Muscle of back (tissue), 13 donors: ENCODE measurements at places on chromosomes 7 and 10.

- no peak for DNase-seq
Measured at GRCh38 chr10:69500864-69501468, 49.7 kb downstream of the TSPAN15 start.

GRCh38 chr10:62764011-62764410 is 40.5 kb upstream of the ADO start:
- no peak for DNase-seq

- no peak for DNase-seq
Measured at GRCh38 chr7:86785641-86786040, 141.9 kb downstream of the GRM3 start.

DNA sequence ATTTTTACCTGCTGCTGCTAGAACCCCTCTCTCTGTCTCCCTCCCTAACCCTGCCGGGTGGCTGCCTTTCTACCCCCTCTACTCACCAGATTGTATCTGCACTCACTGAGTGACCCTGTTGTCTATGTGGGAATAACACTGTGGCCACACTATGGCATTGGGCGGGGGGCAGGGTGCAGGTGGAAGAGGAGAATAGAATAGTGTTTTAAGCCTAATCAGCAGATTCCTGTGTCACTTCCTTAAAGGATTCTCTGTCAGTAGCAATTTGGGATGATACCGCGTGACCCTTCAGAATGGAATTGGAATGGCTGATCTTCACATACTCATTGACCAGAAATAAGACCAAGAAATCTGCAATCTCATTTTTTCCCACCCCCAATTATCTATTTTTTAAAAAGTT is 67.1 kb upstream of the ANKRD1 start:
- DNase-seq: no peak

DNA sequence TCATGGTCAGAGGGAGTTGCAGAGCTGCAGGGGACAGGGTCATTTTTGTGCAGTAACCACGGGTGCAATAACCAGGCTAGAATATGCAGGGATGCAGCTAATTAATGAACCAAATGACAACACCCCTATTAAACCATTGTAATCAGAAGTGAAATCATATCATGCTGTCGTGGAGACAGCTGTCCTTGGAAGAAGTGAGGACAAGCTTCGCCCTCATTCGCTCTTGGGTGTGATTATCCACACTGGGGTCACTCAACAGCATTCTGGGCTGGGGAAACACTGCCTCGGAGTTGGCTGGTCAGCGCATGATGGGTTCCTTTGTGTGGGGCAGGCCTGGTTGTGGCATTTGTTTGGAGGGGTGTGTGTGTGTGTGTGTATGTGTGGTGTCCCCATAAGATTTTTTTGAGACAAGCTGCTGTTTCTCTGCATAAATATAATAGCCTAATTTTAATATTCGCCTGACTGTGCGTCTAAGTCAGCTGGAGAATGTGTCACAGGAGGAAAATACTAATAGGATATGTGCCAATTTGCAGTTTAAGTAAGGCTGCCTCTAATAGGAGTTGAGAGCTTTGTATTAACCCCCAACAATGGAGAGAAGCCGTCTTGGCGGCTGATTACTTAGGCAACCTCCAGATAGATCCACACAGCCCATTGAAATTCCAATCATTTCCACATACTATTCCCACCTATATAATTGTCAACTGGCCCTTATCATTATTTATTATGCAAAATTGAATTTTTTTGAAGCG is 149.4 kb downstream of the DNAJB6 start:
- DNase-seq: no peak

GRCh38 chr10:97676770-97677581 is 10.1 kb downstream of the AVPI1 start:
- DNase-seq: no peak

DNA sequence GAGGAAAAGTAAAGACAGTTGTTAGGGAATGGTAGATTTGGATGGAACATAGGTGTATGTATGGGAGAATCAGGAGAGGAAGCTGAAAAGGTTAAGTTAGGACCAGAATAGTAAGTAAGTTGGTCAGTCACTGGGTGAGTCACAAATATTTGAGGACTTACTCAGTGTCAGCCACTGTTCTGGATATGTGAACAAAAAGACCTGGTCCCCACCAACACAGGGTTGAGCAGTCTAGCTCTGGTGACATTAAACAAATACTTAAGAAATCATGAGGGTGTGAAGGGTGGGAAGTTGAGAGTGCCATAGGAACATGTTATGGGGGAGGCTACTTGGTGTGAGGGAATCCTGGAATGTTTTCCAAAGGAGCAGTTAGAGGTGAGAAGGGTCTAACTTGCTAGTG is 246.9 kb downstream of the PTEN start:
- no peak for DNase-seq

- no peak for DNase-seq
Measured at GRCh38 chr10:96074776-96075175, 31.4 kb downstream of the CCNJ start.

- no peak for DNase-seq
Measured at GRCh38 chr7:32043688-32044087, 26.5 kb downstream of the PDE1C start.

DNA sequence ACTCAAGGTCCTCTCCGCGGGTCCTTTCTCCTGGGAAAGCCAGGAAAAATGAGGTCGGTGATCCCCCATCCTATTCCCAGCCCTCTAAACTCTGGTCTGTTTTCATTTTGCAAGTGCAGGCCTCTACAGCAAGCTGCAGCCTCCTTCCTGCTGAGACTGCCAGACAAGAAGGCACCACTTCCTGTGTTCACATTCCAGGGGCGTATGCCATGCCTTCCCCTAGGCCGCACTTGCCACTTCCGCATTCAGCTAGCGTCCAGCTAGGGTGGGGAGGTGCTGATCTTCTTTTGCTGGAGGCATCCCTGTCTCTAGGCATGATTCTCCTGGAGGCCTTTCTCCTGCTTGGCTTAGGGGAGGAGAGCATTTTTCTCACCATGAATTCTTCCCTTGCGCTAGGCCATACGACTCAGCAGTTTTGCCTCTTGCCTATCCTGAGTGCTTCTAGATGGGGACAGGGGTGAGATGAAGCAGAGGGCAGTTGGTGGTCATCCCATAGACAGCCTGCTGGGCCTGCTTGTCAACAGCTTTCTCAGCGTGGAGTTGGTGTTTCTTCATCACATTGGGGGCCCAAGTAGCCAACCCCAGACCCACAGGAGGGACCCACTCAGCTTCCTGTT is 328.9 kb downstream of the RPS24 start:
- DNase-seq: no peak

DNA sequence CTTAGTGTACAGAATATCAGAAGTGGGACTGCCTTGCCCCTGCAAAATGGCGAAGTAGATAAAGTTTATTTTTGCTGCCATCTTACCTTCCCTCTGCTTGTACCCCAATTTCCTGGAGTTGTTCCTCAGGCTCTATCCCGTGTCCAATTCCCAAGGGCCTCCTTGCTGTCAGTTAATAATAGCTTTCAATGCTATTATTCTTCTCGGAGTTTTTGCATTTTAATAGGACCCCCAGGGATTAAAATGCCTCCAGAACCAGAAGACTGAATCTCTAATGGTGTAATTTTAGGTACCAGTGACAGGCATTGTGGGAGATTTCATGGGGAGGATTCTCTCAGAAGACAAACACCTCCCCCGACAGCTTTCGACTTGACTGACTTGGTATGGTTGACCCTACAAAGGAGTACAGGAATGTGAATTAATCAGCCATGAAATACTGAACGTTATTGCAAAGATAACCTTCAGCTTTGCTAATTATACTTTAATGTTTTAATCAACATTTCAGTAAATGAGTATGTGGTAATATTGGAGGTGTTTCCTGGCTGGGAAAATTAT is 75.2 kb downstream of the ZNF22 start:
- no peak for DNase-seq

DNA sequence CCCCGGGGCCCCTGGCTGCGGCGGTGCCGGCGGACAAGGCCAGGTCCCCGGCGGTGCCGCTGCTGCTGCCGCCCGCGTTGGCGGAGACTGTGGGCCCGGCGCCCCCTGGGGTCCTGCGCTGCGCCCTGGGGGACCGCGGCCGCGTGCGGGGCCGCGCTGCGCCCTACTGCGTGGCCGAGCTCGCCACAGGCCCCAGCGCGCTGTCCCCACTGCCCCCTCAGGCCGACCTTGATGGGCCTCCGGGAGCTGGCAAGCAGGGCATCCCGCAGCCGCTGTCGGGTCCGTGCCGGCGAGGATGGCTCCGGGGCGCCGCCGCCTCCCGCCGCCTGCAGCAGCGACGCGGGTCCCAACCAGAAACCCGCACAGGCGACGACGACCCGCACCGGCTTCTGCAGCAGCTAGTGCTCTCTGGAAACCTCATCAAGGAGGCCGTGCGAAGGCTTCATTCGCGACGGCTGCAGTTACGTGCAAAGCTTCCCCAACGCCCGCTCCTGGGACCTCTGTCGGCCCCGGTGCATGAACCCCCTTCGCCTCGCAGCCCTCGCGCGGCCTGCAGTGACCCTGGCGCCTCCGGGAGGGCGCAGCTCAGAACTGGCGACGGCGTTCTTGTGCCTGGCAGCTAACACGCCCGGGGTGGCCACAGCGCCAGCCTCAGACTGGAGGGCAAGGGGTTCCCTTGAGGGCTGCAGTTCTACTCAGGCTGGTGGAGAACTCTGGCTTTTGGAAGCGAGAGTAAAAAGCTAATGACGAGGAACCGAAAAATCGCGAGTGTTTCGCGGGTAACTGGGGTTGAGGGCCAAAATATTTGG is 804 bp downstream of the FRAT1 start:
- no peak for DNase-seq

DNA sequence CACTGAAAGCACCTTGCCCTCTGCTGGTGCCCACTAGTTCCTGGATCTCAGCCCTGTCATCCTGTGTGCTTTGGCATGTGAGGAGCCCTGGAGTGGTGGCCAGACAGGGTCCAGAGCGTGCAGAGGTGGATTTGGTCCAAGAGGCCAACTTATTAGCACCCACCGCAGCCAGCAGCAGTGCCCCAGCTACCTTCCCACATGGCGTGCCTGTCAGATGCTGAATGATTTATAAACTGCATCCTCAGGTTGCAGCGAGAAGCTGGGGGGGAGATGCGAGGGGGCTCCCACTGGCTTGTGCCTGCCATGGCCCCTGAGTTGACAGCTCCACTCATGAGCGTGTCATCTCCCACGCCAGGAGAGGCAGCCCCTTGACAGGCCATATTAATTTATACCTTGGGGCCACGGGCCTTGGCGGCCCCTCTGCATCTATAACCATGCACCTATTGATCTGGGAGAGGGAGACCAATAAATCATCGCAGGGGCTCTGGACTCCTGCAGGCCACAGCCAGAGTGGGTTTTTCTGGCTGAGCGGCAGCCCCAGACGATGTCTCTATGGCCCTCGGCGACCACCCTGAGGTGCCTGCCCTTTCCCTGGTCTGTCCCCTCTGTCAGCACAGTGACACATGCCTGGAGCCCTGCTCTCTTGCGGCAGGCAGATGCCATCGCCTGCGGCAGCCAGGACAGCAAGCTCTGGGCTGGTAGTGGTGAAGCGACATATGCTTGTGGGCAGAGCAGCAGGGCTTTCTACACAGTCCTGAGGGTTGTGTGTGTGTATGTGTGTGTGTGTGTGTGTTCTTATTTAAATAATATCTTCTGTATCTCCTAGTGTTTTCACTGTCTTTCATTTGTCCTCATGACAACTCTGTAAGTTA is 120.8 kb downstream of the CDH23 start:
- no peak for DNase-seq

DNA sequence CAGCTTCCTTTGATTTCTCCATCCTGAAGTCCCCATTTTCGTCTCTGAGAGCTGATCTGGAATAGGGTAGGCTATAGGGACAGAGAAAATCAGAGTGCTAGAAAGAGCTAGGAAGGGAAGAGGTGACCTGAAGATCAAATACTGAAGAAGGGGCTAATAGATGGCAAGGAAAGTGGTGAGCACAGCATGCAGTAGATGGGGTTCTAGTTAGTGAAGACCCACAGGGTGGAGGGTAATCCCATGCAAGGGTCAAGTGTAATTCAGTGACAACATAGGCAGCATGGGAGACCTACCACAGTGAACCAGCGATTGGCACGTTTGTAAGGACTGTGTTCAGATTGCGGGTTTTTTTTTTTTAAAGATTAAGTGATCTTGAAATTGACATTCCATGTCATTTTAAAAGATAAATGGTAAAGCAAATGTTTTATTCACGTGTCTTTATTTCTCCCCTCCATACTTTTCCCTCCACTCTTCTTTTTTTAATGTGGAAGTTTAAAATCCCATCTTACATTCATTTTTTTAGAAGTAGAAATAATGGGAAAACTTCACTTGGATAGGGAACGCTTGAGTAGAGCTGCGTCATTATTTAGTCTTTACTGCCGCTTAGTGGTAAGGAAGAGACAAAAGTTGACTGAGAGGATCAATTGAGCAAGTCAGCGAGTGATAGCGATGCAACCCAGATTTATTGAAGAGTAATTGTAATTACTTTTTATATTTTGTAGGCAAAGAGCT is 21.0 kb upstream of the ABI1 start:
- peak; percentile 58 for DNase-seq

- DNase-seq: no peak
Measured at GRCh38 chr10:24184455-24184854, 24.5 kb upstream of the KIAA1217 start.

DNA sequence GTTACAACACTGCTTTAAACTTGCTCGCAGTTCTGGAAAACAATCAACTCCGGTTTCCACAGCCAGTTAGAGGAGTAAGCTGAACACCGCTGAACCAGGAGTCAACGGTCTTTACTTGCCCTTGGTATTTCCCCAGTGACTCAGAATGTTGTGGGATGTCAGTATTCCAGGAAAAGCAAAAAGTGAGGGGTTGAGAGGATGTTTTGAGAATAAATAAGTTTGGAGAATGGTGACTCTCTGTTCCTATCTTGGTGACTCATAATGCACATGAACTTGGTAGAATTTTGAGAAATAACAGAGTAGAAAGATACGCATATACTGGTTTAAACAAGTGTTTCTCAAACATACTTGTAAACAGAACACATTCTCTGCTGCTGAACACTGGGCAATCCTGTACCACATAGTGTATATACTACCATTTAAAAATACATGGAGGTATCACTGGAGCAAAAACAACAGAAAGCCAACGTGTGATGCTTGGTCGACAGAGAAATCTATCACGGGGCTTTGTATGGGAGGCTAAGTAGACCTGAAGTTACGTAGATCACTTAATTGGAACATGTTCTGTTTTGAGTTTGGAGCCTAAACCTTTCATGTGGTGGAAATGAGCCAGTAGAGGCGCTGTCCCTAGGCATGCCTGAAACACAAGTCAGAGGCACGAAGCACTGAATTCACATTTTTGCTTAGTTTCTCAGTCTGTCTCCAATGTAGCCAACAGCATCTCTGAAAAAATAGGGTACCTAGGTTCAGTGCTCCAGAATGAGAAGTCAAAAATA is 534.3 kb downstream of the PARD3 start:
- DNase-seq: peak; percentile 86

DNA sequence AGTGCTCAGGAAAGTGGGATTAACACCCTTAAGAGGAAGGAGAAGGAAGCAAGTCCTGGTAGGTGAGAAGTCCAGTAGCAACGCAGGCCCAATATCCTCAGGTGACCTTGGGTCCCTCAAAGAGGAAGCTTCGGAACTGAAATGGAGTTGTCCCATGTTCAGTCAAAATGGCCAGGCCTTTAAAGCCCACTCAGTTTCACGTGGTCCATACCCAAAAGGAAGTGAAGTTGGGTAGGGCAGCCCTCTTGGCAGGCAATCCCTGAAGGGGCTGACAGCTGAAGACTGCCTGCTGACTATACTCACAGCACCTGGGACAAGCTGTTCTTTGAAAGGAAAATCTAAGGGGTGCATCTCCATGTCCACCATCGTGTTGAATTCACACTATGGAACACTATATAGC is 3.0 kb downstream of the GSAP start:
- DNase-seq: no peak
